ENCODE measurements at places on chromosomes 6 and 20.

GRCh38 chr6:21613809-21614208 is 20.3 kb downstream of the SOX4 start:
- DNase-seq, result no peak

DNA sequence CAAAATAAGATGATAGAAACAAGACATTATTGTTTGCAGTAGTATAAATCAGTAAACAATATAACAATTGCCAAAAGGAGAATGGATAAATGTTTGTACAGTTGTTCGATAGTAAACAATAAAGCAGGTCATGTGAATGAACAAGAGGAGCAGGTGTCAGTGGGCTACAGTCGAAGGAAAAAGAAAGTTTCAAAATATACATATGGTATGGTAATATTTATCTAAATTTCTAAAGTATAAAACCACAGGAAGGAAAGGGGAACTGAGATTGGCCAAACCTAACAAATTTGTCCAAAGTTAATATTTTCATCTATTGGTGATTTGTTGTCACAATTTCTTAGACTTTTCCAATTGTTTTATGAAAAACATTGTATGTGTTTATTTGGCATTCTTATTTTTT is 110.9 kb downstream of the SH3BGRL2 start:
- no peak for DNase-seq

GRCh38 chr6:97077380-97077779 is 152.9 kb downstream of the KLHL32 start:
- no peak for DNase-seq

DNA sequence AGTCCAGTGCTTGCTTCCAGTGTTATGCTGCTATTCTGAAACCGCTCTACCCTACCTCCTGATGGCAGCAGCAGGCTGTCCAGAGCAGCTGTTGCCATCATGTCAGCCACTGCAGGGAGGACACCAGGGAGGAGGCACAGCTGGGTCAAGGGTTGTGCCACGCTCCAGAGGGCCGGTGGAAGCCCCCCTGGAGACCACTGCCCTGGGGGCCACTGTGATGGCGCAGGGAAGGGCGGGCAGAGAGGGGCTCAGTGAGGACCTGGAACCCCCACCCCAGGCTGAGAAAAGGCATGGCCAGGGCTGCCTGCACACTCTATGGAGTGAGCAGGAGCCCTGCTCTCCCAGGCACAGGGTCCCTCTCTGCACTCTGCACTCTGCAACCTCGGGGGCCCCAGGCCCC is 271.3 kb upstream of the BTBD3 start:
- DNase-seq, result no peak

- DNase-seq, result no peak
Observed at GRCh38 chr6:159939591-159940016, 29.3 kb upstream of the IGF2R start.

DNA sequence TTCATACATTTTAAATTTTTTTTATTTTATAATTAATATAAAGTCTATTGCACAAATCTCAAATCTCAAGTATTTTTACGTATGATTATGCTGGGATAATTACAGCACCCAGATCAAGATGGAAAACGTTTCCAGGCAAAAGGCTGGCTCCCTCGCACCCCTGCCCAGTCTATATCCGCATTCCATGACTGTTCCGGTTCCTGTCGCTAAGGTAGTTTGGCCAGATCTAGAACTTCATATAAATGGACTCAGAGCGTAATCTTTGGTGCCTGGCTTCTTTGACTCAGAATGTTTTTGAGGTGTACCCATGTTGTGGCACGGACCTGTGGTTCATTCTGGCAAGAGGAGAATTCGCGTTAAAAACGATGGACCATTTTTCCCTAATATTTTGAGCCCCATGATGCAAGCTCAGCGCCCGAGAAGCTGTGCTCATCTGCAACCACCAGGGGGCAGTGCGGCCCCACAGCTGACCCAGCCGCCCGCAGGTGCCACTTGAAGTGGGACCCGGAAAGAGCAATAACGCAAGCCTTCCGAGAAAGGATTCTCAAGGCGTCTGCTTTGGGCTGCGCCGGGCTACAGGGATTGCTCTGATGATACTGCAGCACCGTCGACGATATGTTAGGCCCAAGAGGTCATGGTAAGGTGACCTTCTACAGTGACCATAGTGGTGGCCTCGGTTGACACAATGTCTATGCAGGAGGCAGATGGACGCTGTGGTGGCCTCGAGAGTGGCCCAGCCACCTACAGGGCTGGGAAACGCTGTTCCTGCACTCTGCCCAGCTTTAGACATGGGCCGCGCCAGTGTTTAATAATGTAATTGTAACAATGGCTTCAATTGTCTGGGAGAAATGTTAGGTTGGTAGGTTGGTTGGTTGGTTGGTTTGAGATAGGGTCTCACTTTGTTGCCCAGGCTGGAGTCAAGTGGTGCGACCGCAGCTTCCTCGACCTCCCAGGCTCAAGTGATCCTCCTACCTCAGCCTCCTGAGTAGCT is 160.1 kb downstream of the ZMYND8 start:
- peak; percentile 74 for DNase-seq

Data from GM12891 (cell line).